ENCODE measurements at places on chromosomes 4 and X.

- DNase-seq, result no peak
Observed at GRCh38 chr4:28167411-28167810, 1306.8 kb downstream of the STIM2 start.

- DNase-seq, result no peak
Observed at GRCh38 chrX:36963852-36964251, 44.3 kb upstream of the FAM47C start.

DNA sequence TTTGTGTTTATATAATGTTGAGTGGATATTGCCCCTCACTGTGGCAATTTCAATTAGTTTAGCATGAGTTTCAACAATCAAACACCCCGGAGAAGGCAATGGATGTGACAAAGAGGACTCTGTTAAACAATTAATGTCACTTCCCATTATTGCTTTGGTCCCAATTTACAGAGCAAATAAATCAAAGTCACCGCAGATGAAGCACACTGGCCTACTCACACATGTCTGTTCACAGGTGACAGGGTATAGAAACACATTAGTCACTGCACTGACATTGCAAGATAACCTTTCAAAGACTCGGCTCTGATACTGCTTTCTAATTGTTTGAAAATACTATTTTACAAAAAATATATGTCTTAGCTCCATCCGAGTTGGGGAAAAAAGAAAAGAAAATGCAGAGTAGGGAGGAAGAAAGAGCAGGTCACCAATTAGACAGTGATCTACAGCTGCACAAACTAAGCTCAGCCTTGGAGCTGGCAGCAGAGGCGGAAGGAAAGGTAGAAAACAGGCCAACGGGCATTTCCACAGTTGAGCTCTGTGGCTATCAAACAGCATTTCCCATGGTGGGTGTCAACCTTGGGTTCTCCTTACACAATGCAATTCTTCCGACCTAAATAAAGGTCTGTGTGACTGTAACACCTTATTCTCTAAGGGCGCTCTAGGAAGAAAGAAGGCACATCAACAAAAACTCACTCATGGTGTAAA, 53.9 kb downstream of the PPARGC1A start:
- no peak for DNase-seq

- no peak for DNase-seq
Observed at GRCh38 chr4:118397623-118397979, 44.8 kb upstream of the PRSS12 start.

- DNase-seq, result no peak
Observed at GRCh38 chr4:81827577-81828202, 356.0 kb upstream of the RASGEF1B start.

- DNase-seq, result no peak
Observed at GRCh38 chr4:127347936-127348335, 284.8 kb upstream of the INTU start.

GRCh38 chr4:31674313-31674947, 954.3 kb downstream of the PCDH7 start:
- DNase-seq, result no peak

DNA sequence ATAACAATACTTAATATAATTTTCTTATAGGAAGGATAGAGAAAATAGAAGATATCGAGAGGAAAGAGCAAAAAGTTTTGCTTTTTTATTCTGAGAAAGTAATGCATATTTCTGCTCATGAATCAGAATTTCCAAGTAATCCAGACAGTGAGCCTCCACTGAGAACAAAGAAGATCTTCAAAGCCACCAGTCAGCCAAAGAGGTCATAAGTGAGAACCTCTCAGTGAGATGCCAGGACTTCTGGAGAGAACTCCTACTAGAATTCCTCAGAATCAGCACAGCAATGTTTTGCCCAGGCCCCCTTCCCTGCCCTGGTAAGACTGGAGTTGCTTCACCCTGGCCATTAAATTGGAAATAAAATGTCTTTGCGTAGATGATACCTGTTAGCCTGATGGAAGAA, 254.4 kb upstream of the FAT4 start:
- DNase-seq, result no peak

- DNase-seq, result no peak
Observed at GRCh38 chr4:108398836-108399235, 221.5 kb upstream of the RPL34 start.

- DNase-seq, result no peak
Observed at GRCh38 chr4:104772849-104773248, 278.2 kb upstream of the CXXC4 start.

- no peak for DNase-seq
Observed at GRCh38 chrX:149513825-149514428, 8.8 kb upstream of the IDS start.

DNA sequence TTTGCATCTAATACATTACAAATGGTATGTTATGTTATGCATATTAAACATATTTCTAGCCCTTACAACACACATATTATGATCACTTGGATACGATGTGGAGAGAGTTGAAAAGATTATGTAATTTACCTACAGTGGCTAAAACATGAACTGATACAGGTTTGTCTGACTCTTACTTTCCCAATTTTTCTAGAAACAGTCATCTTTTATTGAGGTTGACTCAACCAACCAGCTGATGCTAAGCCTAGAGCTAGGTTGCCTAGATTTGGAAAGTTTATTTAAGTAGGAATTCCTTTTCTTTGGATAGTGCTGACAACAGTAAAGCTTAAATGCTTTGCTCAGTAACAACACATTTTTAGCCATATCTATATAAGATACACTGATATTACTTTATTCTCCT, 1215.1 kb downstream of the ADGRL3 start:
- DNase-seq, result no peak

GRCh38 chrX:135432881-135433521, 11.3 kb downstream of the SMIM10L2A start:
- no peak for DNase-seq

DNA sequence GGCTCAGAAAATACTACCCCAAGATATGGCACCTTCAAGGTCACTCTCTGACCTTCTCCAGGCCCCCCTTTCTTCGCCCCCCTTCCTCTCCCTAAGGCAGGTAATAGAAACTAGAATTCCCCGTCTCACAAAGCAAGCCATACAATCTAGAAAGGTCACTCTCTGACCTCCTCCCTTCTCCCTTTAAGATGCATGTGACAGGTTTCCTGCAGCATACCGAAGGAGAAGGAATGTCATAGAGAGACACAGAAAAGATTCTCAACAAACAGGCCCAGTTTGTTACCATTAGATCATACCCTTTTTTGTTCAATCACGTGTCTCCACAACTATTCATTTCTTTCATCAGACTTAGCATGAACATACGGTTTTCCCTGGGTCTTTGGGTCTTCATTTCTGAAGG, 51.2 kb upstream of the RBMXL3 start:
- DNase-seq, result no peak

DNA sequence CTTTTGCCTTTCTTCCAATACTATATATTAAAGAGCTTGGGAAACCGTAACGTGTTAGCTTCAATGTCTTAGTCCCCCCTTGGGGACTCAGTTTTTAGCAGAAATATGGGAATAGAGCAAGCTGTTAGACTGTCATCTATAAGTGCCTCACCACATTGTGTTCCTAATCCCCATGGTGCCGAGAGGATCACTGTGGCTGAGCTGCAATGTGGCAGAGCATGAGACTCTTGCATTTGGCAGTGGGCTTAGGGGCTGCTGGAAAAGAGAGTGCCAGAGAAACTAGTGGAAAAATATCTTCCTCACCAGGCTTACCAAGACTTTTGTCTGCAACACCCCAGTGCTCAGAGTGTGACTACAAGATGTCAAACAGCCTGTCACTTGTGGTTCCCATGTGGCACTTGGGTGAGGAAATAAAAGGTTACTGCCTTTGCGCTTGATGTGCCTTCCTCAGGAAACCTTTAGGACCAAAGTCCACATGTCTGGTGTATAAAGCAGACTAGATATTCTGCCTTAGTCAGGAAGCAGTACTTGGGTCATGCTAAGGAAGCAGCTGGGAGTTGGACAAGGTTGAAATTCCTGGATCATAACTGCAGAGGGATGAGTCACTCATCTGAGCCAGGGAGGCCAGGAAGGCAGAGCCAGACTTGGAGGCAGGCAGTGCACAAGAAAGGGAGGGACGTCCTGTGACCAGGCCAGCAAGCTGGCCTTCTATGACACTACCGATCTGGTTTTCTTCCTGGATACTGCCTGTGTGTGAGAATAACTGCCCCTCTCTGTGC, 9.7 kb upstream of the MAGEA4 start:
- DNase-seq, result no peak

DNA sequence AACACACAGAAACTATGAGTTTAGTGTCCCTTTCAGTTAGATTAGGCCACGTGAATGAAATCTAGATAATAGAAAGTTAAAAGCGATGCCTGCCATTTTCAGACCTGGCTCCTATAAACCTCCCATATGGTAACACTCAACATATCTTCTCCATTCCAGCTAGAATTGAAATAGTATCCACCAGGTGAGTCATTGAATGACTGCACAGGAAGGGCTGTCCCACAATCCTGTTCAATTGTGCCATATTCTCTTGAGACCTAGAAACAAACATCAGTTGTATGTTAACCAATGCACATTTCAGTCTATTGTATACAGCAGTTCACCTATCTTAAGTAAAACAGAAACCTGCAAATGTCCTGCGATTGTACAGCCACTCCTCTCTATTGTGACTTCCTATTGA, 659.3 kb upstream of the SLIT2 start:
- DNase-seq, result no peak

DNA sequence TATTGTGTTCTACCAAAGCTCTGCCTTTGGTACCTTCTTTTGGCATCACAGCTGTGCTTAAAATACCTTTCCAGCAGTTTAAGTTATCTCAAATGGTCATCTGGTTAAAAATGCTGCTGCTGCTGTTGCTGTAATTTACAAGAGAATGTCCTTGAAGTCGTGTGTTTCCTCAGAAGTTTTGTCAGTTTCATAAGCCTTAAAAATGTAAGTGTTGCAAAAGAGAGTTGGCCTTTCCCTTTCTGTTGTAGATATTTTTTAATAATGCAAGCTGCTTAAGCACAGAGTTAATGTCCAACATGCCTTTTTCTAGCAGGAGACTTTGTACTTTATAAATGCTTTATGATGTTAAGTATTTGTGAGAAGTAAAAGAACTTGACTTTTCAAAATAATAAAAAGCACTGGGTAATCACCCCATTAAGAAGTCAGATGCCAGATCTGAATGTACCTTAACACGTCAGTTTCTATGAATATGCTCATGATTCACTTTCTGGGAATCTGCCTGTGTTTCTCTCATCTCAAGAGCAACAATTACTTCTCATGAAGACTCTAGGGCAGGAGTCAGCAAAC, 35.3 kb upstream of the TENM3 start:
- DNase-seq, result no peak

DNA sequence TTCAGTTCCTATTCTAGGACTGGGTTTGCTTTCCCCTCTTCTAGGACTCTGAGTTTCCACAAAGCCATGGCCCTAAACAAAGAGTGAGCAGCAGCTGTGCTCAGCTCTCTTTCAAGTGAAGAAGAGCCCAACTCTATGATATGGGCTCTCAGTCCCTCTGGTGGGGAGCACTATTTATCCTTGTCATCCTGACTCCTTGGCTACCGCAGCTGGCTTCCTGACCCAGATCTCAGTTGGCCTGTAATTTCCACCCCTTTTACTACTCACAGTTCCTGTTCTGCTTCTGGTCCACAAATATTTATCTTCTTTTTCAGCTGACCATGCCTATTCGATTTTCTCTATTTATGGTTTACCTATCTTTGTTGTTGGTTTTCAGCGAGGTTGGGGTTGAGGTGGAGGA, 33.8 kb downstream of the F8 start:
- DNase-seq, result no peak

DNA sequence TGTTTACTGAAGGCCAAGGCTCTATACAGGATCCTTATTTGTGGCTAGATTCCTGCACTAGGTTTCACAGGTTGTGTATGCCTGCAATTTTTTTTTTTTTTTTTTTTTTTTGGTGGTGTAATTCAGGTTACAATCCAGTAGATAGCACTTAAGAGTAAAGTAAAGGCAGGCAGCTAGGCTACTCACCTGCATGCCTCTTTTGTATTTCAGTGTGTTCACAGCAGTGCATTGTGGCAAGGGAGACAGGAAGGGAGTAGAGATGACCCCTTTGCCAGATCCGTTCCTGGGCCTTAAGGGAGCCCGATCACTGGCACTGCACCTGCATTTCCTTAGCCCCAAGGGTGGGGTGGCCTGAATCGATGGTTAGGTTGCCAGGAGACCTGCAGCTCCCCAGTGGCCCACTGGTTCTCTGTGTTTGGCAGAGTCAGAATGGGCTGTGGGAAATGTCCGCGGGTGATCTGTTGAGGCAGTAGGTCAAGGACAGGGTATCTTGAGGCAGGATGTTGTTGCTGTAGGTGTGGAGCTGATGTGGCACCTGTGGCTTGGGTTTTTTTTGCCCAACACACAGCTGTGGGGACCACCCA, 374.9 kb upstream of the AADAT start:
- DNase-seq, result no peak

GRCh38 chr4:180532691-180533090, 1710.5 kb upstream of the TENM3 start:
- DNase-seq, result no peak

- no peak for DNase-seq
Observed at GRCh38 chrX:51406688-51407519, 74.3 kb downstream of the NUDT10 start.

- no peak for DNase-seq
Observed at GRCh38 chrX:153245288-153245731, 66.2 kb downstream of the MAGEA1 start.

DNA sequence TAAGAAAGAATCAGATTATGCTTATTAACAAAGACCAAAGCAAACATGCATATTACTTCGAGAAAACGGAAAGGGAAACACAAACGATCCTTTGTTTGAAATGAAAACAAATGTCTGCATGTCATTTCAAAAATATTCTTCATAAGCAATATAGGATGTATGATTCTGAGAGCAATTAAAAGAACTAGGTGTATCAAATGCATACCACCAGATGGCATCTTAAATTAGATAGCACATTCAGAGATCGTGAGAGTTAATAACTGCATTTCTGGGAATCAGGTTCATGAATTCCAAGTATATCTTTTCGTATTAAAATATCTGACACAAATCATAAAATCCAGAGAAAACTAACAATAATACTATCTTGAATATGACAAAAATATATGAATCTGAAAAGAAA, 159.5 kb downstream of the PPP3CA start:
- DNase-seq, result no peak

GRCh38 chr4:1195109-1195671, 22.8 kb upstream of the SPON2 start:
- no peak for DNase-seq

- no peak for DNase-seq
Observed at GRCh38 chr4:130124066-130124465, 1028.1 kb downstream of the C4orf33 start.

DNA sequence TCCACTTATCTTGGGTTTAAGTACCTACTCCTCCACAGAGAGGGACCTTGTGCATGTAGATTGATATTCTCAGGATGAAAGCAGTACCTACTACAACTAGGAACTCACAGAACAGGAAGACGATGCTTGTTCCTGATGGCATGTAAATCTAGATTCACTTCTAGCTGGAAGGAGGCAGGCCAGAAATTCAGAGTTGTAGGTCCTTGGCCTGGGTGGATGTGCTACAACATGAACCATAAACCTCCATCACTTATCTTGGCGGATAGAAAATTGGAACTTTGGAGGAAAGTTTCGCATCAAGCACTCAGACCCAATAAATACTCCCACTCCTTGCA, 9.3 kb upstream of the SMIM20 start:
- DNase-seq, result no peak
